ENCODE measurements at places on chromosomes 12 and 14.
A peak's percentile ranks its signal among the peaks of the same experiment; 100 is the strongest.

DNA sequence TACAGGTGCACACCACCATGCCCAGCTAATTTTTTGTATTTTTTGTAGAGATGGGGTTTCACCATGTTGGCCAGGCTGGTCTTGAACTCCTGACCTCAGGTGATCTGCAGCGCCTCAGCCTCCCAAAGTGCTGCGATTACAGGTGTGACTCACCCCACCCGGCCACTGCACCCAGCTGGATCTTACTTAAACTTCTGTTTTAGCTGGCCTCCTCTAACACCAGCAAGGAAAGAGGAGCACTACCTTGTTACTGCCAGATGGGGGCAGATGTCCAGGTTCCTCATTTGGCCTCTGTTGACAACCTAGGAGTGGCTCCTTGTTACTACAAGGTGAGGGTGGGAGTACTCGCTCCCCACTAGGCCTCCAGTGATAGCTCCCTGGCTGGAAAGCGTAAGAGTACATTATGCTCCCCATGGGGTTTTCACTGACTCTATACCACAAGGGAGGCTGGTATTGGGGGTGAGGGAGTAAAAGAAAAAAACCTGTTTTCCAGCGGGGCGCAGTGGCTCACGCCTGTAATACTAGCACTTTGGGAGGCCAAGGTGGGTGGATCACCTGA lies 13.2 kb upstream of the ARF6 start:
- DNase-seq: peak; percentile 69

- DNase-seq: peak; percentile 41
Observed at GRCh38 chr14:89484051-89484844, 67.2 kb upstream of the FOXN3 start.

- no peak for DNase-seq
Observed at GRCh38 chr14:41403360-41403759, 203.3 kb upstream of the LRFN5 start.

- DNase-seq: no peak
Observed at GRCh38 chr14:87434680-87435079, 558.3 kb downstream of the GALC start.

All from amniotic epithelial cell (primary cell).